ENCODE measurements at places on chromosomes 6 and 20. TPM values are rescaled to one million over a fixed set of nuclear protein-coding genes. Genes with fewer than 3 reads are reported as not detected.
A peak's percentile ranks its signal among the peaks of the same experiment; 100 is the strongest.

The DDO gene
- not detected for total RNA-seq

The BRPF3 gene
- total RNA-seq = 15.3 TPM

GRCh38 chr6:71385111-71385822 lies 96.7 kb downstream of the OGFRL1 start:
- no peak for DNase-seq

The PNRC1 gene
- total RNA-seq = 84.5 TPM

The LGSN gene
- total RNA-seq = not detected

DNA sequence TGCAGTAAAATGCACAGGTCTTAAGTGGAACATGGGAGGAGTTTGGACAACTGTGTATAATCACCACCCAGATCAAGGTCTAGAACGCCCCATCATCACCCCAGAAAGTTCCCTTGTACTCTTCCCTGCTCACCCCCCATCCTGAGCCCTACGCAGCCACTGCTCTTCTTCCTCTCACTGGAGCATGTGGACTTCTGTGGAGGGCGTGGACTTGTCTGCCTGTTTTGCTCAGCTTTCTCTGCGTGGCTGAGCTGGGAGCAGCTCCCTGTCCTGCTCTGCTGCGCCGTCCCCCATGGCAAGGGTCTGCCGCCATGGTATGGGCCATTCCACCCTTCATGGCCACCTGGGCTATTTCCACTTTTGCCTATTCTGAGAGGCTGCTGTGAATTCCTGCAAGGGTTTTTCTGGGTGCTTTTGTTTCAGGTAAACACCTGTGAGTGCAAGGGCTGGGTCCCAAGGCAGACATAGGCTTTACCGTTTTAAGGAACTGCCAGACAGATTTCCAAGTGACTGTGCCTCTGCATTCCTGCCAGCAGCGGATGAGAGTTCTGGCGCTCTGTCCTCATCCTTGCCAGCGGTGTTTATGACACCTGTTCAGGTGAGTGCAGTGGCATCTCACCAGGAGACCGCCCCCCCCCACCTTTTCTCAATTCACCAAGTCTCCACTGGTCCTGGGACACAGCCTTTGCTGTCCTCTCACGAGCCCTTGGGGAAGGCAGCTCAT lies 19.7 kb downstream of the PCK1 start:
- no peak for DNase-seq

GRCh38 chr6:44072959-44073611 lies 54.2 kb downstream of the MRPL14 start:
- DNase-seq = peak; percentile 89

- peak; percentile 86 for DNase-seq
These were observed at the start of gene ULBP2 for GRCh38 chr6:149941583-149942460. TSS of gene ULBP2 (plus strand) at chr6:149942014. CDS start at chr6:149942073, 59 bp downstream.

Measured in activated naive CD8-positive, alpha-beta T cell treated with anti-CD3 and anti-CD28 coated beads for 36 hours (primary cell).